Left colon (tissue), 2 donors: ENCODE measurements at places on chromosomes 16 and 17.

DNA sequence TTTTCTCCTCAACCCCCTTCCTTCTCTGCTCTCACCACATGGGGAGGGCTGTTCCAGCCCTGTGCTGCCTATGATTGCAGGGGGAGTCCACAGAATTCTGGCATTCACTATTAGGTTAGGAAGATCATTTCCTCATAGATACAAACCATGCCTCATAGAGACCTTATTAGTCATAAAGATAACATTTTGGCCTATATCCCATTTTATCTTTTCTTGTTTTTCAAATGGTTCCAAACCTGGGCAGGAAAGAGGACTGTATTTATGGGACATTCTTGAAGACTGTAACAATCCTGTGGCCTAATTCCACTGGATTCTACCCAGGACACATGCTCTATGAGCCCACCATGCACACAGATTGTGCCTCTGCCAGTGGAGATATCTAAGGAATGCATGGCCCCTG, 51.7 kb downstream of the ASIC2 start:
- DNase-seq, result no peak

DNA sequence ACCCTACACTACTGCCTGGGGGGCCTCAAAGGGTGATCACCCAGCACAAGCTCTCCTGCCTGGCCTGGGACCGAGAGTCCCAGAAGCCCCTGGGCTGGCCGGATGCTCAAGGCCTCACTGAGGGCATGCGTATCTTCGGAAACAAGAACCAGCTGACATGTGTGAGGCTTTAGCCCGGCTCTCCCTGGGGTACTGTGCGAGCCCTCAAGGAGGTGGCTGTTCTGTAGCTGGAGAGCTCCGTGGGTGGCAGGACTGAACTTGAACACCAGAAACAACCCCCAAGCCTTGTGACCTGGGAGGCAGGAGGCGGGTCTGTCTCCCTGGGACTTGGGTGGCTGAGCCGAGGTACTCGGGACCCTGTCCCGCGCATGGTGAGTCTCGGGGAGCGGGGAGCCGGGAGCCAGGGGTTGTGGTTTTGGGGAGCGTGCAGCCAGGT, 7.0 kb downstream of the DPEP1 start:
- no peak for DNase-seq

DNA sequence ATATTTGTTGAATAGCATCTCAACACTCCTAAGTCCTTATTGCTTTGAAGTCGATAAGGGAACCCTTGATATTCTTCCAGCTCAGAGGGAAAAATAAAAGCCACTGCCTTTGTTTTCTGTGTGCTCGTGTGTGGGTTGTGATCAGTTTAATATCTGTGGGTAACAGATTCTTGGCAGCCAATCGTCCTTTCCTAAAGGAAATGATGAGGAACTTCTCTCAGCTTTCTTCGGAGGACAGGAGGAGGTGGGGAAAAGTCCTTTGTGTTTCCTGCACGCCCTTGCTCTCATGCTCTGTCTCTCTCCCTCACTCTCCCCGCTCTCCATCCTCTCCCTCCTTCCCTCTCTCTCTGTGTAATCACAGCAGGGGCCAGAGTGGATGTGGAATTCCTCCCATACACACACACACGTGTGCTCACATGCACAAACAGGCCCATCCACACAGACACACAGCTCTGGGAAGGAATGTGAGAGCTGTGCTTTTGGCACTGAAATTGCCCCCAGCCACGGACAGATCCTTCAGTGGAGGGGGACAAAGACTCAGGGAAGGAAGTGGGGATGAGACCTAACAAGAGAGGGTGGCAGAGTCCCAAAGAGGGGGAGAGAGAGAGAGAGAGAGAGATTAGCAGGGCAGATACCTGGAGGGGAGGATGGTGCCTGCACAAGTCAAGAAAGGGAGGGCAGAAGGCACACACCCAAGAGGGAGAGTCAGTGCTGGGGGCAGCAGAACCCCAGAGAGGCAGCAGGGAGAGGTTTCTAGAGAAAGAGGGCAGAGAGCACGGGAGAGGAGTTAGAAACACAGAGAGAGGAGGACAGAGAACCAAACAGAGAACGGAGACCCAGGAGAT, 83.5 kb upstream of the PLCG2 start:
- DNase-seq, result no peak

DNA sequence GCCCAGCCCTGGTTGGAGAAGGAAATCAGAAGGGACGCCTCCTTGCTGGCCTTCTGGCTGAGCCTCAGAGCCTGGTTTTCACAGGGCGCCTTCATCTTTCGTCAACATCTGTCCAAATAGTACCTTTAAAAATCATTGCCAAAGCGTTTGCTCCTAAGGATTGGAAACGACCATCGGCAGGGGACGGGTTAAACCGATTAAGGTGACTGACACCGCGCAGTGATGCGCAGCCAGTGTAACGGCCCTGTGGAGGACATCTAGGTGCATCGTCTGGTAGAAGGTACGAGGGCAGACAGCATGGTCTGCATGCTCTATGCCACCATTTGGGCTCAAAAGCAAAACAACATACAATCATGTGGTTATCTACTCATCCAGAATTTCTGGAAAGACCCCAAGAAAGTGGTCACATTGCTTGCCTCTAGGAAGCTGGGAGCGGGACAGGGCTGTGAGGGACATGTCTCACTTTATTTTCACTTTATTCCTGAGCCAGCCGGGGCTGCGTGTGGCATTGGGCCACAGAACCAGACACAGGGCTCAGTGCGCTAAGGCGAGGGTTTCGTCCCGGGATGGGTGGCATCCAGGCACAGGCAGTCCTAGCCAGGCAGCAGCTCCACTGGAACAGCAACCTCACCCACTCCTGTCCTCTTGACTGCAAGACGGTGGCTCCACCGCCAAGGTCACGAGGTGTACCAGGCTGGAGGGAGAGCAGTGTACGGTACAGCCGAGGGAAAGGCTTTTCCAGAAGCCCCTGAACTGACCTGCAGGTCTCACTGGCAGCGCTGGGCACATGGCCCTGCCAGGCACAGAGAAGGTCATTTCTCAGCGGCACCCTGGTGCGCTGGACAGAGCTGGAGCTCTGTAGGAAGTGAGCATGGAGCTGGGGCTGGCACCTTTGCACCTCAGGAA, 40.9 kb upstream of the JPH3 start:
- DNase-seq, result no peak

- DNase-seq, result no peak
These were observed 16.2 kb downstream of the MYLK3 start for GRCh38 chr16:46731691-46732555.

DNA sequence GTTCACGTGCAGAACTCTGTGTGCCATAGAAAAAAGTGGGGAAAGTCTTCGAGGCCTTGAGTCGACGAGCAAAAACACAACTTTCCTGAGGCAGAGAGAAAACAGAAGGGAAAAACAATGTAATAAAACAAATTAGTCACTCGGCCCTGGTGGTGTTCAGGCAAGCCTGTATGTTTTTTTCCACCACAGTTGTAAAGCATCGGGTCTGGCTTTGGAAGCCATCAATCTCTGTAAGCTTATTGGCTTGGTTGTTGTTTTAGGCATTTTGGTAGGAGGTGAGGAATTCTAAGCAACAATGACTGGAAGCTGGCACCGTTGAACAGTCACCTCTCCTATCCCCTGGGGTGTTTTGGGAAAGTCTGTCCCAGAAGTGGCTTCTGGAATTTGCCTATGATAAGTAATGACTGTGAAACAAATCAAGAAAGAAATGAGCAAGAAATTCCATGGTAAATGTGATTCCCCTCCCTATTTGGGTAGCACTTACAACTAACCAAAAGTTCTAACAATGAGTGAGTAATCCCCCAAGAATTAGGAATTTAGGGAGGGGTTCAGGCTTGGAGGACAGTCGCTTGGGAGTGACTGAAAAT, 2.8 kb downstream of the CDH13 start:
- no peak for DNase-seq

- DNase-seq, result peak; percentile 48
These were observed 1.0 kb downstream of the HOXB8 start for GRCh38 chr17:48613862-48614694.

DNA sequence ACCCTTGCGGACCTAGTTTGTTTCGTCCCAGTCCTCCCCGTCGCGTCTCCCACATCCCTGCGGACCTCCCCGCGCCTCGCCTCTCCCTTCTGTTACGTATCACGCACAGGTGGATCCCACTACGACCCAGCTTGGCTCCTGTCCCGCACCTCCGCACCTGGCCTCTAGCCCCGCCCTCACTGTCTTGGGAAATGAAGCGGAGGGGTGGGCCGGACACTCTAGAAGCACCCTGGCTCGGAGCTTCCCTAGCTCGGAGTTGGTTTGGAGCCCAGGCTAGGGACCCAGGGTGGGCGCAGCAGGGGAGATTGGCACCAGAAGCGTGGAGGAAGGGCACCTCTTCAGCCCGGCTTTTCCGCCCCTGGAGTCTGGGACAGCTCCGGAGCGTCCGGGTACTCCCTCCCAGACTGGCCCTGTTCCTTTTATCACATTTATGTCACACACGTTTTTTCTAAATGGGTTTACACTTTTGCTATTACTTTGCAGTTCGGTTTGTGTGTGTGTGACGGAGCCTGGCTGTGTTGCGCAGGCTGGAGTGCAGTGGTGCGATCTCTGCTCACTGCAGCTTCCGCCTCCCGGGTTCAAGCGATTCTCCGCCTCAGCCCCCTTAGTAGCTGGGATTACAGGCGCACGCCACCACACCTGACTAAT, 1.4 kb upstream of the CEMP1 start:
- peak; percentile 91 for DNase-seq

GRCh38 chr16:65037556-65037955, 84.3 kb downstream of the CDH11 start:
- DNase-seq, result no peak

GRCh38 chr16:12320298-12320706, 343.8 kb downstream of the SNX29 start:
- no peak for DNase-seq

- DNase-seq, result peak; percentile 49
These were observed 25.7 kb downstream of the MRC2 start for GRCh38 chr17:62653002-62653825.

DNA sequence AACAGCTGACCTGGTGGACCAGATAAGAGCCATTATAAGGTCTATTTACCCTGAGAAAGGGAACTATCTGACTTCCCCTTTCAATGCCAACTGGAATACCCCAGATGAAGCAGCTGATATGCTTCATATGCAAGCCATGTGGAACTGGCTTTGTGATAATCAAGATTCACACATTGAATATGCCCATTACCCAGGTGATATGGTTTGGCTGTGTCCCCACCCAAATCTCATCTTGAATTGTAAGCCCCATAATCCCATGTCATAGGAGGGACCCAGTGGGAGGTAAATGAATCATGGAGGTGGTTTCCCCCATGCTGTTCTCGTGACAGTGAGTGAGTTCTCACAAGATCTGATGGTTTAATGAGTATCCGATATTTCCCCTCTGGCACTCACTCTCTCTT, 42.1 kb downstream of the IKZF3 start:
- no peak for DNase-seq

DNA sequence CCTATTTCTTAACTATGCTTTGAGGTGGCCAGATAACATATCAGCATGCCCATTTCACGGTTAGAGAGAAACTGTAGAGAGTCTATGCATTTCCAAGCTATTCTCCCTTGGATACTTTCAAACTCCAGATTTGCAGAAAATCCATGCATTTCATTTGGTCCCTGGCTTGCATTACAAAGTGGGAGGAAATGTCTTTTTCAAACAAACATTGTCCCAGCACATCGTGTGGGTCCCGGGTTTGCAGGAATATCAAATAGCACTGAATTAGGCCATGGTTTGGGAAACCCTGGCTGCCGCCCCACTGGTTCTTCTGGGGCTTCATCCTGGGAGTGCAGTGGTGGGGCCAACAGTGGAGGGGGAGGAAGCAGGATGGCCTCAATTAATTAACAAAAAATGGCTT, 171.9 kb downstream of the IRX5 start:
- DNase-seq, result no peak

DNA sequence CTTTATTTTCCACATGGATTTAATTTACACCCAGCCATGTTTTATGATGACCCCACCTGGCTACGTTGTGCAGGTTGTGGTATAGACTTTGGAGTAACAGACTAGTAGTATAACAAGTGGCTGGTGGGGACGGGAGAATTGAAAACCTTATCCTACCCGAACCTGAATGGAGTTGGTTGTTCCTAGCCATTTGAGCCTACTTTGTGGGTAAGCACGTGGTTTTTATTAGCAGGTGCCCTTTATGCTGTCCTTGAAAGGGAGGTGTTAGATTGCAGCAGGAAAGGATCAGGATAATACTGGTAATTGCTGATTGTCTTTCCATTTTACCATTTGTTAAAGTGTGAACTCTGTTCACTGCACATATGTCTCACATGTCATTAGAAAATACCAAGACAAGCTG, 31.9 kb upstream of the PHAF1 start:
- DNase-seq, result no peak

- DNase-seq, result no peak
These were observed 219.1 kb upstream of the IRX3 start for GRCh38 chr16:54505549-54506213.

DNA sequence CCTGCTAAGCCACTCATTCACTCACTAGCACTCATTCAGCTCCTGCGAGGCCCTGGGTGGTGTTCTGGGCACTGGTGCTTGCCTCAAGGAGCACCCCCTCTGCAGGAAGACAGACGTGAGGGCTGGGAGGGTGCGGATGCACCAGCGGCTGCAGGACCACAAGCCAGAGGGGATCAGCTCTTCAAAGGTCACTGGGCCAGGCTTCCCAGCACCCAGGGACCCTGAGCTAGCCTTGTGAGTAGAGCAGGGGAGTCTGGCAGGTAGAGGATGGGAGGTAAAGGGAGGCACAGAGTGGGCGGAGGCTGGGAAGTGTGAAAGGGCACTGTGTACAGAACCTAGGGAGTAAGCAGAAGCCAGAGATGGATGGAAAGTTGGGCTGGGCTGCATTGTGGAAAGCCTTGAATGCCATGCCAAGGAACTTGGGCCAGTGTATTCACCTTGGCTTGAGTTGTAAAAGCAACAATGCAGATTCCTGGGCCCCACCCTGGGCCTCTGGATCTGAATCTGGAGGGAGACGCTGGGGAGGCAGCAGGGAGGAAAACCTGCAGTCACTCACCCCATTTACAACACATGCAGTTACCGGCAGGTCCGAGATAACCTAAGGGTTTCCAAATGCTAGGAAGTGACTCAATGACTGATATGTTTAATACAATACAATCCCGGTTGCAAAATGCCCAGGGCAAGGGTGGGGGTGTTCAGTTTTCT, 1.7 kb downstream of the IL4R start:
- peak; percentile 53 for DNase-seq

- DNase-seq, result no peak
These were observed 19.4 kb downstream of the CFDP1 start for GRCh38 chr16:75413951-75414350.

- peak; percentile 83 for DNase-seq
These were observed 36.6 kb upstream of the EMP2 start for GRCh38 chr16:10616756-10617640.

- DNase-seq, result no peak
These were observed 597.9 kb downstream of the KCNJ2 start for GRCh38 chr17:70767102-70767701.

GRCh38 chr17:538181-538973, 176.3 kb downstream of the VPS53 start:
- no peak for DNase-seq

GRCh38 chr16:67210069-67210937, 11.4 kb downstream of the ELMO3 start:
- no peak for DNase-seq
